ENCODE measurements at places on chromosomes 3 and 15.

- no peak for DNase-seq
Measured at GRCh38 chr3:133408961-133409360, 9.1 kb downstream of the BFSP2 start.

GRCh38 chr3:174325171-174325570, 534.0 kb upstream of the NAALADL2 start:
- no peak for DNase-seq

GRCh38 chr3:38472342-38472741, 18.7 kb downstream of the ACVR2B start:
- DNase-seq: no peak

DNA sequence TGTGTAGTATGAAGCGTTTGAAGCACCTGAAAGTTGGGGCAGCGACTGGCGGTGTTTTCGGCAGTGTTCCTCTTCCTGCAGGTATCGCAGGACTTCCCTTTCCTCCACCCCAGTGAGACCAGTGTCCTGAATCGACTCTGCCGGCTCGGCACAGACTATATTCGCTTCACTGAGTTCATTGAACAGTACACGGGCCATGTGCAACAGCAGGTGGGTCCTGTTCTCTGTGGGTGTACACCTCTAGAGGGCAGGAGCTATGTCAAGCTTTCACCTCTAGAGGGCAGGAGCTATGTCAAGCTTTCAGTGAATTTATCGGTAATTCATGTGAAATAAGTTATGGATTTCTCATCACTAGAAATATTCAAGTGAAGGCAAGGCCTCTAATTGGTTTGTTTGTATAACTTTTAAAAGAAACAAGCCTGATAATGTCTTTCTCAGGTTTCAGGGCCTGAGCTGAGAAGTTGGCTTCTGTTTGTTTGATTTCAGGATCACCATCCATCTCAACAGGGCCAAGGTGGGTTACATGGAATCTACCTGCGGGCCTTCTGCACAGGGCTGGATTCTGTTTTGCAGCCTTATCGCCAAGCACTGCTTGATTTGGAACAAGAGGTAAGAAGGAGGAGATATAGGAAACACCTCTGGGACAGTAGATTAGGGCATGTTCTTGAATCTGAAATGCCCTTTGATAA, 5.3 kb downstream of the TUBGCP4 start:
- DNase-seq: peak; percentile 77

GRCh38 chr3:177451864-177452830, 254.9 kb upstream of the TBL1XR1 start:
- DNase-seq: no peak

GRCh38 chr3:129985113-129985512, 10.6 kb downstream of the TRH start:
- DNase-seq: no peak

- DNase-seq: no peak
Measured at GRCh38 chr15:57425842-57426241, 49.5 kb downstream of the CGNL1 start.

- no peak for DNase-seq
Measured at GRCh38 chr3:189508784-189509501, 122.2 kb upstream of the TP63 start.

DNA sequence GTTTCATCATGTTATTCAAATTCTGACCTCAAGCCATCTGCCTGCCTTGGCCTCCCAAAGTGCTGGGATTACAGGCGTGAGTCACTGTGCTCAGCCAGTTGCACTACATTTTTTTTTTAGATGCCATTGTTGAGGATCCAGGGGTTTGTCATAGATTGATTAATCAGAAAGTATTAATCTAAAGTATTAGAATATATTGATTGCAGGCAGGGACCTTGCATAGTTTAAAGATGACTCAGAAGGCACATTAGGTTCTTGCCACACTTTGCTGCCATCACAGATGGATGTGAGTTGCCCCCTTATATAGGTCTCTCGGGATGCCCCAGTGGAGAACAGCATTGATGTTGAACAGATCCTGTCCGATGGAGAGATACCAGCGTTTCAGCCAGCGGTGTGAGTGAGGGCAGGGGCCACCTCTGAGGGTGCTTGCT, 41.1 kb downstream of the IGF1R start:
- no peak for DNase-seq
